DND-41 (cell line): ENCODE measurements at places on chromosomes 5 and 9.

GRCh38 chr9:136379401-136379800 lies 5.9 kb upstream of the CARD9 start:
- no peak for DNase-seq

GRCh38 chr9:89710697-89711096 lies 105.9 kb downstream of the GADD45G start:
- DNase-seq = no peak

DNA sequence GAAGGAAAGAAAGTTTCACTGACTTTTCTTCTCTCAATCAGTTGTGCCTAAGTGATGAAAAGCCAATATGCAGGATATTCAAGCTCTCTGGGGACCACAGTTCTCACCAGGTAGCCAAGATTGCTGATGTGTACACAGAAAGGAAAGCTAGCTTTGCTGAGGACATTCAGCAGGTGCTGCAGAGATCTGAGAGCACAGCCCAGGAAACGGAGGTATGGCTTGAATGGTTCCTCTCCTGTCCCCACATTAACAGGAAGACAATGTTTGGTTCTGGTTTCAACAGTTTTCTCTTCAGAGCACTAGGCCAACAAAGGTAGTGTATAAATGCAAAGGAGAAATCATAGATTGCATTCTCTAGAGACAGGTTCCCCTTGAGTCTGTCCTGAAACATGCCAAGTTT lies 69.6 kb downstream of the PTPDC1 start:
- no peak for DNase-seq

DNA sequence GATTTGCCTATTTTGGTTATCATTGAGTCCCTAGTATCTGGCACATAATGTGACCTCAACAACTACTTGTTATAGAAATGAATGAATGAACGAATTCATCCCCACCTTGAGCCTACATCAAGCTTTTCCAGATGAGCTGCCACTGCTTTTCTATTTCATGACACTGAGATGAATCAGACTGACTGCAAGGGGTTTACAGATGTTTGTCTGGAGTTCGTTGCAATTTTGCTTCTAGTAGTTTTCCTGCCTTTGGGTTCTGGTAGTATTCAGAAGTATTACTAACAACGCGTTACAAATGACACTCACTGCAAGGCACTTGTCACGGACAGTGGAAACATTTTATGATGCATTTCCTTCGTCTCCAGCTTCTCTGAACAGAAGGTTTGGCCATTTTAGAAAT lies 222.3 kb downstream of the CD180 start:
- no peak for DNase-seq

DNA sequence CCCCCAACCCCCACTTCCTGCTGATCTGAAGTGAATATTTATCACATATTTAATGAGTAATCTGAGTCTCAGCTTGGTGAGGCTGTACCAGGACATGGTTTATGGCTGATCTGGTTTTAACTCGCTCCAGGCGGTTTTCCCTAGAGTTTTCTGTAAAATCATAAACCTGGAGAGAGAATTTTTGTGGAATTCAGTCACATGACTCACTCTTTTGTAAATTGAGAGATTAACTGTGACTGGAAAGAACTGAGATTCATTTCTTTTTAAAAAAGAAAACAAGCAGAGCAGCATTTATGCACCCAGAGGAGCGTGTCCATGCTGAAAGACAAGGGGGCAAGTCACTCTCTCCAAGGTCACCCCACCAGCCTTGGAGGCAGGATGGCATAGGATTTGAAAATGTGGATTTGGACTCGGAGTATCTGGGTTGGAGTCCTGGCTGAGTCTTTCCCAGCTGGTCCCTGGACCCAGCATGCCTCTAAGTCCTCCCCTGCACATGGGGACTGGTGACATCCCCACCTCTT lies 81.8 kb downstream of the ZNF618 start:
- DNase-seq = no peak

DNA sequence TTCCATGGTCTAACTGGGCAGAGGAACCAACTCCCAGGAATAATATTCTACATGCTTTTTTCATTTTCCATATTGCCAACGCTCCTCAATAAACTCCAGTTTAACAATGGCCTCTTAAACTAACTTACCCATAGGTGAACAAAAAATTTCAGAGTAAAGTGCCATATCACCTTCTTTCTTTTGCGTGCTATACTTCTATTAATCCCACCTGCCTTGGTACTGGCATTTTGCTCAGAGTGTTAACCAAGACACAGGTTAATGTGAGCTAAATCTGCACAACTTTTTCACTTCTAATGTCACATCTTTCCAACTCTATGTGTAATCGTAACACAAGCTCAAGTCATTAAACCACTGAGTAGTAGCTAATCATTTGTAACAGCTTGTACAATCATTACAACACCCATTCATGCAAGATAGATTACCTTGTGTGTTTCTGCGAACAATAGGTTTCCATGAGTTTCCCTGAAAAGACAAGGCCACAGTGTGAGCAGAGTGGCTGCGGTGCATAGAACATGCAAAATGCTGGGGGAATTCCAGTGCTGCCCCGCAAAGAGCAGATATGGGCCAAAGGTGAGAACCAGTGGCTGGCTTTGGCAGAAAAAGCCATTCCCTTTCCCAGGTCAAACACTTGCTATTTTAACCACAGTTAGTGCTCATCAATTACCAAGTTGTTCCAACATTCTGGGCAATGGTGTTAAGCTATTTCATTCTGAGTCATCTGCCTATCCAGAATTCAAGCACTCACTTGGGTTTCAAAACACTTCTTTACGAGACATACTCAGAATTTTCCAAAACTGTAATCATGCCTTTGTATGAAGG lies 42.8 kb downstream of the TIMD4 start:
- no peak for DNase-seq

DNA sequence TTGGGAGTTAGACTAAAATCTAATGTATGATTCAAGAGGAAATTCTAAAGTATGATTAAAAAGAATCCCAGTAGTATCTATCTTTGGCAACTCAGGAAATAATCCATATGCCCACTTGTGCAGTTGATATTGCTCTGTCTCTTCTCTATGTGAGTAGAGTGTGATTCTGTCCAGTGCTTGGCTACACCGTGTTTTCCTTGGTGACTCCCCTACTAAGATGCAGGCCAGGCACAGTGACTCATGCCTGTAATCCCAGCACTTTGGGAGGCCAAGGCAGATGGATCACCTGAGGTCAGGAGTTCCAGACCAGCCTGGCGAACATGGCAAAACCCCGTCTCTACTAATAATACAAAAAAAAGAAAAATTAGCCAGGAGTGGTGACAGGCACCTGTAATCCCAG lies 495.4 kb downstream of the MAT2B start:
- DNase-seq = no peak

- no peak for DNase-seq
Measured at GRCh38 chr5:79436224-79436623, 77.7 kb downstream of the HOMER1 start.

DNA sequence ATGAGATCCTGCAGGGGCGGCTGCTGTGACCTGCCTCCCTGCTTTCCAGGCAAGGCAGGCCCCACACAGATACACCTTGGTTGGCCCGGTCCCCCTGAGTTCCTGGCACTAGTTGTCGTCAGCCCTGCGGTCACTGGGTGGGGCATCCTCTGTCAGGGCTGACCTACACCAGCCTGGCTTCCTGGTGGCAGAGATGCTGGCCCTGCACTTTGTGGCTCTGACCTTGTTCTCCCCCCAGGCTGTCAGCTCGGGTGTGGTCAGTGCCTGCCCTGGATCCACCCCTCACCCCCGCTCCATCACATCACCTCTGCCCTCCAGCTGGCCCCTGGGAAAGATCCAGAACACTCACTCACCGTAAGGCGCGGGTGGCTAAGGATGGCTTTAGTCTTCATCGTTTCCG lies 74.1 kb downstream of the PHF2 start:
- DNase-seq = no peak

DNA sequence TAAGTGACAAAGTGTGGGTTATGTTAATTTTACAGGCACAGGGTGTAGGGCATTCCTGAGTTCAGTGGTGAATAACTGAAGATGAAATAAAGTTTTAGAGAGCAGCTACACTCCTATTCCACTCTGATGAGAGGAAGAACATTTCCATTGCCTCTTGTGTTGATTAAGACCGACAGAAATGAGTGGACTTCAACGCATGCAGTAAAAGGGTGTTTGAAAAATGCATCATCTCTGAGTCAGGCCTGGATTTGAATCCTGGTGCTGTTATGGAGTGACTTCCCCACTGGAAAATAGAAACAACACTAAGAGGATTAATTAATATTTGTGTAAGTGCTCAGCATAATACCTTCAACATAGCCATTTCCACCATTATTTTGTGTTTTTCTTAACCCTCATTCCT lies 86.3 kb downstream of the PRR16 start:
- DNase-seq = no peak

DNA sequence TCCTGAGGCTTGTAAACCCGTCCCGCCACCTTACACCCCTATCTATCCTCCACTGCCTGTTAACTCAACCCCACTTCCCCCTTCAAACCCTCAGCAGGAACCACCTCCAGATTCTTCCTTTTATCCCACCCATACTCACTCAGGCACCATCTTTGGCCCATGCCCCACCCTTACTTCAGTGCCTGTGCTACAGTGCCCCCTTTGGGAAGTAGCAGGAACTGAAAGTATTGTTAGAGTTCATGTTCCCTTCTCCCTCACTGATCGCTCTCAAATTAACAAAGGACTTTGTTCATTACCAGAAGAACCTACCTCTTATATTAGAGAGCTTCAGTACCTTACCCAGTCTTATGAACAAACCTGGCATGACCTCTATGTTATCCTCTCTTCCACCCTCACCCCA lies 92.2 kb upstream of the MOCS2 start:
- no peak for DNase-seq

- no peak for DNase-seq
Measured at GRCh38 chr9:22405869-22406659, 40.6 kb upstream of the DMRTA1 start.

DNA sequence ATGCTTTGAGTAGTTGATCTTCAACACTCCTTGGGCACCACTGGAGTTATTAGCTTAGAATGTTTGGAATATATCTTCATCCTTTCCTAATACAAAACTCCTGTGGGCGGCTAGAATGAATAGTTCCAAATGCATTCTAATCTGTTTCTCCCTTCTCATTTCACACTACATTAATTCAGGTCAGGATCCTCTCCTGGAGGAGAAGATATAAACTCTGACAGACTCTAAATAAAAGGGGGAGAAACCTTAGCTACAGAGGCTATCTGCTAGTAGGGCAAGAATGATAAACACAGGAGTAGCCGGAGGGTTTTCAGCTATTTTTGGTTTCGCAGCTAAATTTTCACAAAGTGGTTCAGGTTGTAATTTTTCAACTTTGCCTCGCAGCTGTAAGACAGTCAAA lies 45.2 kb upstream of the FAM240B start:
- no peak for DNase-seq

DNA sequence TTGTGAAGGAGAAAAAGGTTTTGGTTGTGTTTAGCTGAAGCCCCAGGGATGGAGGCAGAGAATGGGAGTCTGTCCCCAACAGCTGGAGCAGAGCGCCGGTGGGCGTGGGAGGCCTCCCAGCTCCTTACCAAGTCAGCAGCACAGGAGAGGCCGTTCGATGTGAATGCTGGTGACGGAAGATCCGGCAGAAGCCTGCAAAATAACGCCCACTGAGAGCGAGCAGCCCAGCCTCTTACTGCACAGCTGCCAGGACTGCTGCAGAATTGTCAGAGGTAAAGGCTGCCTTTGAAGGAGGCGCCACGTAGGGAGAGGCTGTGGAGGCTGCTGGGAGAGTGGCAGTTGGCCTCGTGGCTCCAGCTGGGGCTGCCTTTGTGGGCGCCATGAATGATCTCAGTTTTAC lies 26.2 kb downstream of the ANGPTL2 start:
- peak; percentile 4 for DNase-seq

DNA sequence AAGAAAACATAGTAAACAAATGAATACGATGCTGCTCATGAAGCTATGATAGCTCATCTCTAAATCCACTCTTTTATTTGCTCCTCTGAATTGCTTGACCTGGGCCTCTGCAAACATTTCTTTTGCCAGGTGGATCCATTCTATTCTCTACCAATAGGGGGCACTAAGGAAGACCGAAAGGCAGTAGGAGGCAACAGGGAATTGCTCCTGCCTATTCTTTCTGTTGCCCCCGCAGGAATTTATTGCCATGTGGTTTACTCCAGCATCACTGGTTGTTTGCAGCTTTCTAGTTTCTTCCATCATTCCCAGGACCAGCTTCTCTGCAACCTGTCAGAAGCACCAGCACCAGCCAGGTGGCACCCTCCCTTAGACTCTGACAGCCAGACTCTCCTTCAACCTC lies 5.3 kb downstream of the GAPT start:
- no peak for DNase-seq

- DNase-seq = no peak
Measured at GRCh38 chr9:119157196-119157595, 212.0 kb downstream of the BRINP1 start.

DNA sequence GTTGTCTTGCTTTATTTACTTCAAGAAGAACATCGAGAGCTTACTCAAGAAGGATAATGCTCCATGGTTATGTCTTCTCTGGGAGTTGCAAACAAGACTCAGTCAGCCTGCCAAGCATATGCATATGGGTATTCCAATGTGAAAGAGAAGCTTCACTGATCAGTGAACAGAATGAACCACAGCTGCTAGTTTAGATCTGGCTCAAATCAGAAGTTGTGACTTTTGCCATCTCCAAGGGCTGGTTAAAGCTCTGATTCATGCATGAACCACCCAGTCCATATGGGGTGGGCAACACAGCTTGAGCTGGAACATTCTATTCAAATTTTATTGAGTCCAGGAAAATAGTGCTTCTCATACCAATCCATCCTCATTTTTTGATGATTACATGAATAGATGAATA lies 50.0 kb downstream of the ATPSCKMT start:
- no peak for DNase-seq

- DNase-seq = no peak
Measured at GRCh38 chr5:174431504-174431903, 292.9 kb upstream of the MSX2 start.

GRCh38 chr9:33182519-33182918 lies 15.4 kb upstream of the B4GALT1 start:
- DNase-seq = no peak

- DNase-seq = no peak
Measured at GRCh38 chr5:174084691-174085154, 39.2 kb downstream of the NSG2 start.

DNA sequence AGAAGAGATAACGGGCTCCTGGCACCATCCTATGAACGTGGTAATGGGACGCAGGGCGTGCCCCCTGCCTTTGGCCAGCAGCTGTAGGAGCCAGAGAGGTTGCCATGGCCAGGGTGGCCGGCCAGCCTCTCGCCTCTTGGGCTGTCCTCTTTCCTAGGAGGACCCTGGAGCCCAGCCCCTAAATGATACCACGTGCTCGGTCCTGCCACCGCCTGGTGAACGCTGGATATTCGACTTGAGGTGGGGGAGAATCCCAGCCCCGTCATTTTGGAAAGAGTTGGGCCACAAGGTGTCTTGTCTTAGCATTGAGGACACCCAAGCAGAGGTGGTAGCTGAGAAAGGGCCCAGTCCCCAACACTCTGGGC lies 391 bp upstream of the NRG2 start:
- no peak for DNase-seq

- no peak for DNase-seq
Measured at GRCh38 chr9:4095484-4095883, 204.4 kb downstream of the GLIS3 start.
